Stimulated activated CD8-positive, alpha-beta memory T cell treated with anti-CD3 and anti-CD28 coated beads, Interleukin-4, amount 100 ng/mL, for 1 hour (primary cell): ENCODE measurements at places on chromosomes 3 and 15.

DNA sequence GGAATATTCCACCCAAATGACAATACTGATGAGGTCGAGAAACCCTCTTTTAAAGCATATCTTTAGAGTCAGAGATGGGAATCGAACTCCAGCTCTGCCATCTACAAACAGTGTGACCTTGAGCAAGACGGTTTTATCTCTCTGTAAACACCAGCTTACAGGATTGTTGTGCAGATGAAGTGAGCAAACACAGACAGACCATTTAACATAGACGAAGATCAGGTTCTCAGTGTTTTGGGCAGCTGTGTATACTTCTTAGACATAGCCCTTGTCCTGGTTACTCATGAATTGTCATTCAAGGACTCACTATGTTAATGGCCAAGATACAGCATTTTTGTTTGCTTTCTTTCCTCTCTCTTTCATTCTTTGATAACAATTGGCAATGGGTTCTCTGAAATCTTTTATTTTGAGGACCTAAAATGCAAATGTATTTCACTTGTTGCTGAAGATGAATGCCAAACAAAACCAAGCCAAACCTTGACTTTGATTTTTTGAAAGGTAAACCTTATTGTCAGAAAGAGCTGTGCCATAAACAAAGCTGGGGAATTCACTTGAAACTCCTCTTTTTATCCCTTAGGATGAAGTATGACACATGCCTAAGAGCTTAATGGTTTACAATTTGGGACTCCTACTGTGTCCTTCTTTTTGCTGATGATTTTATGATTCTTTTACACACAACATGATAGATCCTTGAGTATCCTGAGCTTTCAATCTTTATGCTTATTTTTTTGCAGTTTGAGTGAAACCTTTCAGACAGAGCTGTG is 250.0 kb upstream of the PDZRN3 start:
- no peak for DNase-seq

DNA sequence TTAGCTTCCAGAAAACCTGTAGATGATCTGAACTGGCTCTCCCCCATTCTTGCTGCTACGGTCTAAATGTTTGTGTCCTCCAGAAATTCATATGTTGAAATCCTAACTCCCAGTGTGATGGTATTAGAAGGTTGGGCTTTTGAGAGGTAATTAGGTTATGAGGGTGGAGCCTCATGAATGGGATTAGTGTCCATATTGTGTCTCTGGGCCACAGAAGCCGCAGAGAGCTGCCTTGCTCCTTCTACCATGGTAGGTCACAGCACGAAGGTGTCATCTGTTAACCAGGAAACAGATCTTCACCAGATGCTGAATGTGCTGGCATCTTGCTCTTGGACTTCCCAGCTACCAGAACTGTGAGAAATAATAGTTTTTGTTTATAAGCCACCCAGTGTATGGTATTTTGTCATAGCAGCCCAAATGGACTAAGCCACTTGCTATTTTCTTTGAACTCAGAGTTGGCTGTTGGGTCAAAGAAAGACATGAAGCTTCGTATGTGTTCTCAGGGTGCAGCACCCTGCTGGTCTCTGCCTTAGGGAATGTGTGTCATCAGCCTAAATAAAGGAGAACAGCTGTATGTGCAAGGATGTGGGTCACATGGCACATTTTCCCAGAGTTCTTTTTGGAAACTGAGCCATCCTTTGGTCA is 317.5 kb upstream of the SLCO3A1 start:
- no peak for DNase-seq

GRCh38 chr3:43426388-43426787 is 140.0 kb downstream of the SNRK start:
- DNase-seq, result no peak

DNA sequence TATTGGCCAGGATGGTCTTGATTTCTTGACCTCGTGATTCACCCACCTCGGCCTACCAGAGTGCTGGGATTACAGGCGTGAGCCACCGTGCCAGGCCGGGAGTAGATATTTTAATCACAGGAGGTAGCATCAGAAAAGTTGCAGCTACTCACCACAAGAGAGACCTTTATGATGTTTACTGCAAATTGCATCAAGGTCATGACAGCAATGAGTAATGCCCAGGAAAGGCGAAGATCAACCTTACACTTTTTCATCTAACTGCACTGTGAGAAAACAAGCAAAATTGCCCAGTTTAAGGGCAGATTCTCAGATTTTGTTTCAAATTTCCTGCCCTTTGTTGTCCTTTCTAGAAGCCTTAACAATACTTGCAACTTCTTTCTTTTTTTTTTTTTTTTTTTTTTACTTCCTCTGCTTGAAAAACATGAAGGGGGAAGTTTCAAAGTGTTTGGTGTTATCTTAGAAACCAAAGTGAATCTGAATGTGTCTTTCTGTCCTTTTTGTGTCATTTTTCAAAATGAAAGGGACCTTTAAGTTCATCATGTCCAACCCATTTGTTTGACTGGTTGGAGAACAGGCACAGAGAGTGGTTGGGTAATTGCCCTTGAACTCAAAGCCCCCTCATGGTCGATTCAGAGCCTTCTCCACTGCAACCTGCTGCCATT is 25.0 kb downstream of the TGFBR2 start:
- DNase-seq, result no peak

GRCh38 chr15:69478259-69478781 is 25.7 kb downstream of the RPLP1 start:
- no peak for DNase-seq

DNA sequence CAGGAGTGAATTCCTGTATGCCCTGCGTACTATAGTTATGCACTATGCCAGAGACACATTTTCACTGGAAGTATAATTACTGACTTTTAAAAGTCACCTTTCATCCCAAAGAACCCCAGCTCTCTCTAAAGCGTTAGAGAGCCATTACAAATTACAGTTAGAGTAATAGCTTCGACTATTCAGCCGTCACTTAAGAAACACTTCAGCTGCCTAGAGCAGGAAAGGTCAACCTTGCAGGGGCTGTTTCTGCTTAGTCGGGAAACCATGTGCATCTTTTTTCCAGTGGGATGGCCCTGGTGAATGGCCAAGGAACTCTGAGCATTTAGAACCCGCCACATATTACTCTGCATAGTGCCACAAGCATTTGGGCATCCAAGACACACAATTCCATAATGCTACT is 235.9 kb downstream of the ARRDC4 start:
- no peak for DNase-seq

DNA sequence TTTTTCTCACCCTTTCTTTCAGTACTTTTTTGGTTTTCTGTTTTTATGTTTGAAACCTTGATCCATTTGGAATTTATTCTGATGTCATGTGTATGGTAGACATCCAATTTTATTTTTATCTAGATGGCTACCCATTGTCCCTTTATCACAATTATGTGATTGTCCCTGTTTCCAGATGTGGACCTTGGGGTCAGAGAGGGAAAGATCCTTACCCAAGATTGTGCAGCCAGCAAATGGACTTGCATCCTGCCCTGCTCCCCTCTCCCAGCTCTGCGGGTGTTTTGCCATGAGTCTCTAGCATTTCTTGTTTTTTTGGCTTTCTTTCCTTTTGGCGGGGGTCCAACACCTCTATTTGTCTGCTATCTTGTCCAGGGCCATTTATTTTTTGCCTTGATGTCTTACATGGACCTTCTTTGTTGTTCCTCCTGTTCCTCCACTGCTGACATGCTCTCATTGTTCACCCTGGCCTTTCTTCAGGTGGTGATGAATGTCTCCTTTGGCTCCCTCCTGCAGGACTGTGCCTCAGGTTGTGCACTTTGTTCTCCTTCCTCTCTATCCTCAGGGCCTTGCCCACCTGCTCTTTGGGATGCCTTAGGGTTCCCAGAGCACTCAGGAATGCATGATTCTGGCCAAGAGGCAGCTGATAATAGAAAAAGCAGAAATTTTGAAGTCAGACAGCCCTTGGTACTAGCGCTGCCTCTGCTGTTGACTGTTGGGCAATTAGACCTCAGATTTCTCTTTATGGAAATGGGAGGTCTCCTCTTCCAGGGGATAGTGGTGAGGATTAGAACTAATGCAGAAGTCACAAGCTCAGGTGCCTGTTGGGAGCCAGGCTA is 84.3 kb downstream of the EEFSEC start:
- no peak for DNase-seq

GRCh38 chr3:69240651-69241568 is 118.5 kb upstream of the LMOD3 start:
- DNase-seq, result no peak

DNA sequence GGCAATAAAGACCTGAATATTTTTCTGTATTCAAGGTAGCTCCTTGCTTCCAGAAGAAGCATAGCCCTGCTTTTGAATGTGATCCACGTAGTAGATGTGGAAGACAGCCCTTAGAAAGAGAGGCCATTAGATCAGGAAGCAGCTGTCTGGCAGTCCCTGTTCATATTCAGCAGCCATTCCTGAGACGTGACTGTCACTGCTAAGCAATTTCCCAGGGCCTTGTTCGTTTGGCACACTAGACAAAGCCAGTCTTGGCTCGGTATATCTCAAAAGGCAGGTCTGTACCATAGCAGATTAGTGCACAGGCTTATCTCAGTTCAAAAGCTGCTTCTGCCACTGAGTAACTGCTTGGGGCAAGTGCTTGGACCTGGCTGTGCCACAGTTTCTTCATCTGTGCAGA is 287.8 kb upstream of the MCTP2 start:
- no peak for DNase-seq
